ENCODE measurements at places on chromosomes 7 and 10. TPM values are rescaled to one million over a fixed set of nuclear protein-coding genes. Genes with fewer than 3 reads are reported as not detected.

Gene PDSS1
- total RNA-seq, result 7.7 TPM

Gene SPDYE16
- total RNA-seq, result not detected

Gene HOXA11
- not detected for total RNA-seq

Gene MKRN1
- 44.2 TPM for total RNA-seq

Gene GPR15LG
- 352 TPM for total RNA-seq

Gene FAM221A
- total RNA-seq, result 4.2 TPM

Gene CTNNA3
- total RNA-seq, result 1.9 TPM

Gene CCNY
- 30.9 TPM for total RNA-seq

Gene RAB18
- total RNA-seq, result 40.4 TPM

Gene C10orf53
- not detected for total RNA-seq

Gene LIPK
- 3.3 TPM for total RNA-seq

Gene SFMBT2
- 0.72 TPM for total RNA-seq

All from esophagus squamous epithelium (tissue), 5 donors.